Aorta (tissue), 5 donors: ENCODE measurements at places on chromosomes 12 and 14. TPM values are rescaled to one million over a fixed set of nuclear protein-coding genes. Genes with fewer than 3 reads are reported as not detected.

GPR135 gene
- 9.0 TPM for total RNA-seq

- no peaks in the 10 kb centered on the region for H3K4me1 ChIP-seq
- no peaks in the 10 kb centered on the region for H3K27me3 ChIP-seq
- H3K27ac ChIP-seq, result no peak overlapping the region
Observed at GRCh38 chr12:38328306-38328895, 11.8 kb downstream of the ALG10B start.

DNA sequence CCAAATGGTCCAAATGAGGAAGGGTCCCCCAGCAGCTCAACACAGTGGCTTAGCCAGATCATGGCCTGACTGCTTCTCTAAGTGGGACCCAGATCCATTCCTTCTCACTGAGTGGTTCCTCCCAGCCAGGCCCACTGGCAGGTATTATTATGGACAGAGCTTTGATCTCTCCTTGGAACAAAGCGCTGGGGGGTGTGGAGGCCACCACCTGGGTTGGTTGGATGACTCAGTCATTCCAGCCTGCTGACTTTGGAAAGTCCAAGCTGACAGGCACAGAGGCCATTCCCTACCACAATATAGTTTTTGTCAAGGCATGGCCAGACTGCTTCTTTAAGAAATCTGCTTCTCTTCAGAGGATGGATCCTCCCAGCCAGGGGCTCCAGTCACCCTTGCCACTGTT is 341.1 kb downstream of the BTG1 start:
- no peaks in the 10 kb centered on the region for H3K36me3 ChIP-seq
- no peaks in the 10 kb centered on the region for H3K4me1 ChIP-seq
- no peak overlapping the region for H3K4me3 ChIP-seq

GRCh38 chr14:92577321-92577742 is 63.8 kb downstream of the RIN3 start:
- H3K4me1 ChIP-seq, result no peaks in the 10 kb centered on the region
- no peak overlapping the region for H3K4me3 ChIP-seq
- no peak for DNase-seq
- no peak overlapping the region for H3K27ac ChIP-seq
- H3K27me3 ChIP-seq, result no peaks in the 10 kb centered on the region

DNA sequence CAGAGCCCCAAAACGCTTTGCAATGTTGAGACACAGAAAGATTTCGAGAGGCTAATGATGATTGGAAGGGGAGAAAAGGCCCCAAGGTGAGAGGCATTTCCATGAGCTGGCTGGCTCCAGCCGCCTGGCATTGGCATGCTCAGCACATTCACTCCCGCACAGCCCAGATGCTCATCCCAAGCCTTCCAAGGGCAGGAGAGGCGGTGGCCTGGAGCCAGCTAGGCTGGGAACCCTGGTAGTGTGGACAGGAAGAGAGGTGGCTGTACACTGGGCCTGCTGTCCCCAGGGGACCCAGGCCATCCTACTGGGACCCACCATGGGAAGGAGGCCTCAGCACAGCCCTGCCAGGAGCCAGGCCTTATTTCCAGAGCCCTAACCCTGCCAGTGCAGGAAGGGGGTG is 72.2 kb downstream of the SPTB start:
- H3K36me3 ChIP-seq, result no peaks in the 10 kb centered on the region
- H3K4me3 ChIP-seq, result no peak overlapping the region
- peaks cover 5% of the 10 kb centered on the region for H3K4me1 ChIP-seq

DNA sequence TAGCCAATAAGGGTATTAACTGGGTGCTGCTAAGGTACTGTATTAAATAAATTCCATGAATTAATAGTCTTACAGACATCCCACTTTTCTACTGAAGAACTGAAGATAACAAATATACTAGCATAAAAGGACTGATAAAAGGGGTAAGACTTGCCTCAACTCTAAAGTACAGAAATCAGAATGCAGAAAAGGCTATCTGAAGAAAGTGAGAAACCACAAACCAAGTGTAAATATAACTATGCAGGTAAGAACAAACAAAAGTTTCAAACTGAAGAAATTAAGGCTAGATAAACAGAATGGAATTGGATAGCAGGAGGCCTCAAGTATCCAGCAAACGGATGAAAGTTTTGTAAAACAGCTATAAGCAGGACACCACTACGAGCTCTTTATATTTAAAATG is 29.5 kb downstream of the YAF2 start:
- DNase-seq, result no peak
- H3K36me3 ChIP-seq, result no peaks in the 10 kb centered on the region
- no peaks in the 10 kb centered on the region for H3K27me3 ChIP-seq

APOLD1 gene
- total RNA-seq, result 20.2 TPM

- H3K4me3 ChIP-seq, result no peak overlapping the region
- no peaks in the 10 kb centered on the region for H3K4me1 ChIP-seq
- no peak for DNase-seq
Observed at GRCh38 chr12:132138941-132139871, 4.9 kb downstream of the DDX51 start.

DNA sequence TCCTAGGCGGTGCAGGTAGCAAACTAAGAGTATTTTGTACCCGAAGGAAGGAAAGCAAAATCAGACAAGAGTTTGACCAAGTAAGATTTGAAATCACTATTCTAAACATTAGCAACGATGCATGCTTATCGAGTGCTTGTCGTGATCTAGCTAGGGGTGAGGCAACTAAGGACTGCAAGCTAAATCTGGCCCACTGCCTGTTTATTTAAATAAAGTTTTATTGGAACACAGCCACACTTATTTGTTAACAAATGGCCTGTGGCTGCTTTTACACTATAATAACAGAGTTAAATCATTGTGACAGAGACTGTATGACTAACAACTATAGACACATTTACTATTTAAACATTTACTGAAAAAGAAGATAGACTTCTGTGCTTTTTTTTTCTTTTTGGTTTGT is 983.6 kb downstream of the VRK1 start:
- H3K27me3 ChIP-seq, result no peaks in the 10 kb centered on the region
- no peaks in the 10 kb centered on the region for H3K4me1 ChIP-seq
- no peak for DNase-seq

CLEC4E gene
- total RNA-seq, result 4.2 TPM

GRCh38 chr12:12247584-12247983 is 19.3 kb downstream of the LRP6 start:
- DNase-seq, result no peak
- H3K27ac ChIP-seq, result no peak overlapping the region
- H3K4me3 ChIP-seq, result no peak overlapping the region
- no peaks in the 10 kb centered on the region for H3K36me3 ChIP-seq
- no peaks in the 10 kb centered on the region for H3K27me3 ChIP-seq
- H3K4me1 ChIP-seq, result peaks cover 4% of the 10 kb centered on the region

TBC1D30 gene
- 4.1 TPM for total RNA-seq

PPFIBP1 gene
- 175 TPM for total RNA-seq

- no peak overlapping the region for H3K27ac ChIP-seq
- peaks cover 2% of the 10 kb centered on the region for H3K27me3 ChIP-seq
- no peaks in the 10 kb centered on the region for H3K4me1 ChIP-seq
- H3K36me3 ChIP-seq, result no peaks in the 10 kb centered on the region
- no peak for DNase-seq
Observed at GRCh38 chr12:97257726-97258125, 204.9 kb upstream of the RMST start.

C1R gene
- total RNA-seq, result 1,570 TPM

DNA sequence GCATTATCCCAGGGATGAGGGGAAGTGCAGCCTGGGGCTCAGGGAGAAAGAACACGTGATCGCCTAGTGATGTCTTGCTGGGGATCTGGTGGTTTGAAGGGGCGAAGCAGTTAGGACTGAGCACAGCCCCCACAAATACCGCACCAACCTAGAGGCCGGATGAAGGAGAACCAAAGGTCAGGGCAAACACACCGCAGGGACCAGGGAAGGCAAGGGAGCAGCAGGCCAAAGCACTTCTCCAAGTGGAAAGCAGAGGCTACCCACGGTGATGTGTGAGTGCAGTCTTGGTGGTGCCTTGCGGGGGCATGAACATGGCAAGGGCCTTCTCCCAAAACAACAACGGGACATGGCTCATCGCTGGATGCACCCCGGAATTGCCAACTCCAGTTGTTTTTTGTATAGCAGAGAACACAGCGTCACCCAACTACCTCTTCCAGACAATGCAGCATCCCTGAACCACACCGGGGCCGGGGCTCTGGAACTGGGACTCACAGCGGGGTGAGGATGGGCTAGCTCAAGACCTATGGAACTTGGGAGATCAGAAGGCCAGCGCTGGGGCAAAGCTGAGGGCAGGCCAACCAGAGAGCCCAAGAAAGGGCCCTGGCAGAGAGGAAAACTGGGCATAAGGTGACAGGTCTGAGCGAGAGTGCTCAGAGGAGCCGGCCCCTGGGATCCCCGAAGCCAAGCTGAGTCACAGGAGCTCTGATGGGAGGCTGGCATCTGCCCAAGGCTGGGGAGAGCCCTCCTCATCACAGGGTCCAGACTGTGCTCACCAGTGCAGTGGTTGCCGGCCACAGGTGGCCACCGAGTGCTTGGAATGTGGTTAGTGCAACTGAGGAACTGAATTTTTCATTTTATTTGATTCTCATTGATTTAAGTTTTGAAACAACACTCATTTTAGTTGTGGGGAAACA is 11.1 kb downstream of the GALNT16 start:
- no peaks in the 10 kb centered on the region for H3K36me3 ChIP-seq
- no peak overlapping the region for H3K4me3 ChIP-seq
- no peak overlapping the region for H3K27ac ChIP-seq
- H3K27me3 ChIP-seq, result no peaks in the 10 kb centered on the region

GRCh38 chr14:23657959-23658470 is 21.9 kb downstream of the DHRS2 start:
- no peaks in the 10 kb centered on the region for H3K36me3 ChIP-seq
- no peak overlapping the region for H3K4me3 ChIP-seq
- H3K4me1 ChIP-seq, result no peaks in the 10 kb centered on the region
- no peak overlapping the region for H3K27ac ChIP-seq
- no peaks in the 10 kb centered on the region for H3K27me3 ChIP-seq

DNA sequence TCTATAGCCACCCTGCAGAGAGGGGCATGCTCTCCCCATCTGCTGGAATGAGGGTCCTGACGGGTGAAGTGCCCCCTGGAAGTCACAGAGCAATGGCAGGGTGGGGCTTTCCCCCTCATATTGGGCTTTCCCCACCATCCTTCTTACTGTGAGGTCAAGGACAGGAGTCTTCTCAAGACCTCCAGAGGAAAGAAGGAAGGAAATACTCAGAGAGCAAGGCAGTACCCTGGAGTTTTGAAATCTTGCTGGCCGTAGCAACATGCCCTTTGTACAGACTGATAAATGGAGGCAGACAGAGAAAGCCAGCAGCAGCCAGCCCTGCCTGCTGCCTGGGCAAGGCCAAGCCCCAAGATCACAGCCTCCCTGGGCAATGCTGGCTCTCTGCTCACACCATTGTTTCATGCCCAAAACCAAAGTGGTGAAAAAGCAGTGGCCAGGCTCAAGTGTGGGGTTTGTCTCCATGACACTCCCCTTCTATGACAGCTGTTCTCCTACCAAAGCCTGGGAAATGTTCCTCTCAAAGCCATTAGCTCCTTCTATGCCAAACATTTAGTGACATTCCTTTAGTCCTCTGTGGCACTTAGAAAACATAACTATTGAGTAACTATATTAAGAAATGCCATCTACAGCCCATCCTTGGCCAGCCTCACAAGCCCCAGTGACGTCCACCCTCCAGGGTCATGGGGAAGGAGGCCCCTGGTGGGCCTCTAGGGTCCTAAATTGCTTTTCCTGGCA is 13.2 kb upstream of the ITPK1 start:
- no peak overlapping the region for H3K4me3 ChIP-seq
- H3K4me1 ChIP-seq, result no peaks in the 10 kb centered on the region
- DNase-seq, result no peak
- H3K27me3 ChIP-seq, result no peaks in the 10 kb centered on the region

DNA sequence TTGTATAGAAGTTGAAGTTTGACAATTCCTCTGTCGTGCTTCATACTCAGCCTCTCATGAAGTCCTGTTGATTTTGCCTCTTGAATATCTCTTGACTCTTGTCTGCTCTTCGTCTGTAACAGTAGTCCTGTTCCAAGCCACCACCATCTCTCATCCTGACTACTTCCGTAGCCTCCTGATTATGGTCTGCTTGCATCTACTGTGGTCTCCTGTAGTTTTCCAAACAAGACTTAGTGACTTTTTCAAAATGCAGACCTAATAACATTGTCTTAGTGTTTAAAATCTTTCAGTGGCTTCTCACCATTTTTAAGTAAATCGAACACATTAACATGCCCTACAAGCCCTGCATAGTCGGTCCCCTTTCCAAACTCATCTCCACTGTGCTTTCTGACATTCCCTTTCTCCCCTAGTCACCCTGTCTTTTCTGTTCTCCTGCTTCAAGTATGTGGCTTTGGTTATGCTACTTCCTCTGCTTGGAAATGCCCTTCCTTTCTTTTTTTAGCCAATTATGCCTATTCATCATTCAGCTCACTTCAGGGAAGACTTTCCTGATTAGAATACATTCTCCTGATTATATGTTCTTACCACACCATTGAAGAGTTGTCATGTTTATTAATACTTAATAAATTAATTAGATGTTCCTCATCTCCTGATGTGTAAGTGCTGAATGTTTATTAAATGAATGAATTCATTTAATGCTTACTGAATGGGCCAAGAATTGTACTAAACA is 2.0 kb downstream of the SCYL2 start:
- H3K27ac ChIP-seq, result no peak overlapping the region
- no peak for DNase-seq
- H3K36me3 ChIP-seq, result no peaks in the 10 kb centered on the region

DNA sequence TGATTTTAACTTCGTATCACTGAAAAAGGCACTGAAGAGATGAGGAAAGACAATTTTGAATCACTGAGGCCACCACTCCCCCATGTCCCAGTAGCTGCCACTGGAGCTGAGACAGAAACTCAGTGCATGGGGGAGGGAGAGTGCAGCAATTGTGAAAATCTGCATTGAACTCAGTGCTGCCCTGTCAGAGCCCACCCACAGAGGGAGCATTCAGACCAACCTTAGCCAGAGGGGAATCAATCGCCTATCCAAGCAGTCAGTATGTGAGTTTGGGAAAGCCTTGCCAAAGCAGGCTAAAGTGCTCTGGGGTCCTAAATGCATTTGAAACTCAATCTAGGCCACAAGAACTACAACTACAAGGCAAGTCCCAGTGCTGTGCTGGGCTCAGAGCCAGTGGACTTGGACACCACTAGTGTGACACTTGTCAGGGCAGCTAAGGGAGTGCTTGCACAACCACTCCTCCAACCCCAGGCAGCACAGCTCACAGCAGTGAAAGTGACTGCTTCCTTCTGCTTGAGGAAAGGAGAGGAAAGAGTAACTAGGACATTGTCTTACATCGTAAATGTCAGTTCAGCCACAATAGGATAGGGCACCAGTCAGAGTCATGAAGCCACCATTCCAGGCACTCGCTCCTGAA is 13.3 kb downstream of the RNASE3 start:
- no peaks in the 10 kb centered on the region for H3K4me1 ChIP-seq
- H3K27ac ChIP-seq, result no peak overlapping the region
- no peak overlapping the region for H3K4me3 ChIP-seq
- DNase-seq, result no peak
- no peaks in the 10 kb centered on the region for H3K27me3 ChIP-seq

E2F7 gene
- 0.30 TPM for total RNA-seq

DNA sequence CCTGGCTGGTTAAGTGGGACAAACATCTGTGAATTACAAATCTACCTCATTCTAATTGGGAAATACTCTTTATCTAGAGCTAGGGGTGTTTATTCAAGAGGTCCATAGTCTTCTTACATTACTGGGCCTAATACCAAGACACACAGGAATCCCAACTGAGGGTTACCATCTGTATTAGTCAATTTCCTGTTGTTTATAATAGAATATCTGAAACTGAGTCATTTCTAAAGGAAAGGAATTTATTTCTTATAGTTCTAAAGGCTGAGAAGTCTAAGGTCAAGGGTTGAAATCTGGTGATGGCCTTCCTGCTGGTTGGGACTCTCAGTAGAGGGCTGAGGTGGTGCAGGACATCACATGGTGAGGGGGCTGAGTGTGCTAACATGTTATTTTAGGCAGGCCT is 36.0 kb downstream of the RTRAF start:
- H3K27me3 ChIP-seq, result no peaks in the 10 kb centered on the region
- DNase-seq, result no peak
- H3K27ac ChIP-seq, result no peak overlapping the region
- H3K4me3 ChIP-seq, result no peak overlapping the region
